ENCODE measurements at places on chromosomes 16 and 17.

DNA sequence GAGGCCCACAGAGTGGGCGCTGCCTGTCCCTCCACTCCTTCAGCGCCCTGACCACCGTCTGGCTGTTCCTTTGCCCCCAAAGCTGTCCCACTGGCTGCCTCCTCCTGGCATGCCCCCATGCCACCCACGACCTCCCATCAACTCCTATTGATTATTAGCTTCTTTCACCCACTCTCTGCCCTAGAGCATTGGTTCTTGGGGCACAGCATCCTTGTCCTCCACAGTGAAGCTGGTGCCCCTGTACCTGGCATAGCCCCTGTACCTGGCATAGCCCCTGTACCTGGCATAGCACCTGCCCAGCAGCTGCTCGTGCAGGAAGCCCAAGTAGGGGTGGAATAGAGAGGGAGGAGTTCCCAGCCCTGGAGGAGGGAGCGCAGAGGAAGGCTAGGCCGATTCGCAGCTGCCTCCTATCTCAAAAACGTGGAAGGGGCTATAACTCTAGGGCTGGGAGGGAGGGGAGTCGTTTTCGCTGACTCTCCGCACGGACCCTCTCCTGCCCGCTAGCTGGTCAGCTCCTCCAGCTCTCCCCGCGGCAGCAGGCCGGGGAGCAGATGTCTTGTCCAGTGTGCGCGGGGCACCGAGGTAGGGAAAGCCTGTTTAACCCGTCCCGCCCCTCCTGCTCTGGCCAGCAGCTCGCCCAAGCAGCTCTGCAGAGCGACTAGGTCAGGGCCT, 5.7 kb upstream of the ACTG1 start:
- no peak for DNase-seq

DNA sequence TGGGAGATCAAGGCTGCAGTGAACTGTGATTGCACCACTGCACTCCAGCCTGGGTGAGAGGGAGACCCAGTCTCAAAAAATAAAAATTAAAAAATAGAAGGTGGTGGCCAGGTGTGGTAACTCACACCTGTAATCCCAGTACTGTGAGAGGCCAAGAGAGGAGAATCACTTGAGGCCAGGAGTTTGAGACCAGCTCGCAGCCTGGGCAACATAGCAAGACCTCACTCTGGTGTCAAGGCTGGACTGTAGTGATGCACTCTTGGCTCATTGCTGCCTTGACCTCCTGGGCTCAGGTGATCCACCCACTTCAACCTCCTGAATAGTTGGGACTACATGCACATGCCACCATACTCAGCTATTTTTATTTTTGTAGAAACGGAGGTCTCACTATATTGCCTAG, 13.3 kb downstream of the RFFL start:
- DNase-seq = no peak

- no peak for DNase-seq
Observed at GRCh38 chr16:27379919-27380318, 22.1 kb upstream of the IL21R start.

- no peak for DNase-seq
Observed at GRCh38 chr17:67203818-67204217, 41.2 kb downstream of the HELZ start.

- no peak for DNase-seq
Observed at GRCh38 chr17:29368926-29369325, 21.2 kb upstream of the TAOK1 start.

- DNase-seq = no peak
Observed at GRCh38 chr16:24541233-24541933, 2.0 kb downstream of the RBBP6 start.

- peak; percentile 47 for DNase-seq
Observed at GRCh38 chr17:40341808-40342503, 22.6 kb downstream of the GJD3 start.

DNA sequence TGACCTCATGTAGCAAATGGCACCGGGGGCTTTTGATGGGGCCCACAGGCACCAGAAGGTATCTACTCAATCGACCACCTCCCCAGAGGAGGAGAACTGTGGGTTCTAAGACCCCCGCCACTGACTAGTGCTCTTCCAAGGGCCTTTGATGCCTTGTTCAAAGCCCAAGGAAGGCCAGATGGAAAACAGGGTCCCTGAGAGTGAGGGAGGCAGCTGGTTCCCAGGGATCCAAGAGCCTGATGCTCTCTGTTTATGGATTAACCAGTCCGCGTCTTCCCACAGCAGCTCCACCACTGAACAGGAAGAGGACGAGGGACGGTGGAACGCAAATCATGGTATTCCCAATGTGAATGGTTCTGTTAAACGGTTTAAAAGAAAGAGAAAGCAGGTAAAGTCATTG, 7.6 kb downstream of the PHB1 start:
- DNase-seq = no peak

DNA sequence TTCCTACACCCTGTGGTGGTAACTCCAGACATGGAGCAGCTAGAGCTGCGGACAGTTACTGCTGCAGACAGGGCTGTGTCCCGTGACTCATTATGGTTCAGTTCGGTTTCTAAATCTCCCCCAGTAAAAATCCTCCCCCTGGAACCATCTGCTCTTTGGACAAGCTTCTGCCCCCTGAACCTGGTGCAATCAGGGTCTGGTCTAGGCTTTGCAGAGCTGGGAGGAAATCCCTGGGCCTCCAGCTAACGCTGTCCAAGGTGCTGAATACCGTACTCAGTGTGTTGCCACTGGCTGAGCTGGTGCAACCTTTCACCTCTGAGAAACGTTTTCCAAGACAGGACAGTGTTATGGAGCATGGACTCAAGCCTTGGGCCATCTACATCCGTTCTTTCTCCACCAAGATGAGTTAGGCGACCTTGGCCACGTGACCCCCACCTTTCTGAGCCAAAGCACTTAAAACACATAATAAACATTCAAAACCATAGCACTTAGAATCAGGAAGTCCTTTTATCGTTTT, 142.0 kb downstream of the CPPED1 start:
- DNase-seq = no peak

DNA sequence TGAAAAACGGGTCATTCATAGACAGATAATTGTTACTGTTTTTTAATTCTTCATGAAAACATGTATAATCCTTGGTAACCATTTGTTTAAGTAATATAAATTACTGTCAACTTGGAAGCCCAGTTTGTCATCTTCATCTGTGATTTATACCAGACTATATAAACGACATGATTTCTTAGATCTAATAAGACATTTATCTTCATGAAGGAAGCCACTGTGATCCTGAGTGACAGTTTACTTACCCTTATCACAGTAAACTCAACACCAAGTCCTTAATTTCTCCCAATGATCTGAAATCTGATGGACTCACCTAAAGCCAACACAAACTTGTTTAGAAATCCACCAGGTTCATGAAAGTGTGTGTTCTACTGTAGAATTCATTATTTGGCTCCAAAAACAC, 91.3 kb downstream of the SKAP1 start:
- no peak for DNase-seq

DNA sequence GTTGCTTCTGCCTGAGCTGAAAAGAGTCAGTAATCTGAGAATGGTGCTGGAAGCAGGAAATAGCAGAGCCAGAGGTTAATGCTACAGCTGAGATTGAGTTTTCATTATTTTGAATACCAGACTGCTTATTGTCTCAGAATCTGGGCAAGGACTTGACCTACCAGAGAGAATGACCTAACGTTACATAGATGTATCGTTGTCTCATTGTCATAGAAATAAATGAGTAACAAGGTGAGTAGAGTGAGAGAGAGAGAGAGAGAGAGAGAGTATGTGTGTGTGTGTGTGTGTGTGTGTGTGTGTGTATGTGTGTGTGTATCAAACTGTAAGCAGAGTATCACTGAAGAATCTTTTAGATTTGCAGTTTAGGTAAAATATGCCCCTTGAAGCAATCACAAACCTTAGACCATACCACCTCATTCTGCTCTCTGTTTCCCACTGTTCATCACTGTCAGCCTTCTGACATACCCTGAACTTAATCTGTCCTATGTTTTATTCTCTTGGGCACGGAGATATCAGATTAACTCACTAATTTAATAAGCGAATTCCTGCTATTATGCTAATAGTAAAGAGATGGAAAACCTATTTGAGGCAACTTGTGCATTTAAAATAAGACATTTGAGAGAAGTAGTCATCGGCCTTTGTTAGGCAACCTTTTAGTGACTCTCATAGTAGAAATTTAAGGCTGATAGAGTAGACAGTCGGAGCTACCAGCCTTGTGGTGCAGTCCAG, 87.8 kb downstream of the CYB561 start:
- DNase-seq = peak; percentile 97

GRCh38 chr16:85390511-85391174, 222.5 kb upstream of the GSE1 start:
- DNase-seq = peak; percentile 92

DNA sequence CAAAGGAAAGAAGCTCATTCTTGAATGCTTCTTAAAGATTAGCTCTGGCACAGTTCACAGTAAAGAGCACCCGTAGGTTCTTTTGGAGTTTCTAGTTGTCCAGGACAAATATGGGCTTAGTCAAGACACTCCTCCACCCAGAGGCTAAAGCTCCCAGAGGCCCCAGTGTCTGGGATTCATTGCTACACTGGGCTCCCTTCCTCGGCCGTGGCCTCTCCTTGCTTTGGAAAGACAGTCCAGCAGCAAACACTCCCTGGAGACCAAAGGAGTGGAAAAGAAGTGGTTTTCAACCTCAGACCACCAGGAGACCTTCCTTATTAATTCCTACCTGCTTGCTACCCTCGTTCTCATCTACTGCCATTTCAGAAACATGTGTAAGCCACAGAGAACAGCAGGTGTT, 17.1 kb downstream of the PHB1 start:
- DNase-seq = no peak

GRCh38 chr17:50200457-50201275, 765 bp downstream of the COL1A1 start:
- peak; percentile 88 for DNase-seq

GRCh38 chr17:36059406-36059805, 4.7 kb upstream of the CCL18 start:
- no peak for DNase-seq

- DNase-seq = no peak
Observed at GRCh38 chr17:66667491-66668030, 167.4 kb upstream of the CACNG5 start.

DNA sequence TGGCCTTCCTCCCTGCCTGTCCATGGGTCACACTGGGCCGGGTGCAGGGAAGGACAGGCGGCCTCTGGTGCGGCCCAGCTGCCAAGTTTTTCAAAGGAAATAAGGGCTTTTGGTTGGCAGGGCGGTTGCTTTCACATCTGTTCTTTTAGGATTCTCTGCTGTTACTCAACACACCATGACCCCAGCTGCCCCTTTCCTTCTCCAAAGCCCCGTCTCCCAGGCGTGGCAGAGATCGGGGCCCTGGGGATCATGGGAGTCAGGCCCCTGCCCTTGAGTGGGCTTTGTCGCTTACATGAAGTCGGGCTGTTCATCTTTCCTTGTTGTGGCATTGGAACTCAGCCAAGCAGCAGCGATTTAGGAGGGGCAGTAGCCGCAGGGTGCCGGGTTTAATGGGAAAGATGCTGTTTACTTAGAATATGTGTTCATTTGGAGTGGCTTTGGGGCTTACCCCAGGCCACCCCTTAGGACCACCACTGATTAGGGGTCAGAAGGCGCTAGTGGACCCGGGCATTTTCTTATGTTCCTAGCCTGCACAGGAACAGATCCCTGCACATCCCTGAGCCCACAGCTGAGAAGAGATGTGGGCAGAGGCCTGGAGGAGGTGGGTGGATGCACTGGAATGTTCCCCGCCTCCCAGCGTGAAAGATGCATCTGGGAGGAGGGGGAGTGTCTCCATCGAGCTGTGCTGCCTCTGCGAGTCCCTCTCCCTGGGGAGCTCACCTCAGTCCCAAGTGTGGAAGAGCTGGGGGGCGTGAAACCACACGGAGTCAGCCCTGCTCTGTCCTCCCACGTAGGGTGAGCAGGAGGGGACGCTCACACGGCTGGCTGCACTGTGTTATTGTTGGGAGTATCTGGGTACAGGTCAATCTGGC, 6.8 kb upstream of the ADCY7 start:
- DNase-seq = no peak

DNA sequence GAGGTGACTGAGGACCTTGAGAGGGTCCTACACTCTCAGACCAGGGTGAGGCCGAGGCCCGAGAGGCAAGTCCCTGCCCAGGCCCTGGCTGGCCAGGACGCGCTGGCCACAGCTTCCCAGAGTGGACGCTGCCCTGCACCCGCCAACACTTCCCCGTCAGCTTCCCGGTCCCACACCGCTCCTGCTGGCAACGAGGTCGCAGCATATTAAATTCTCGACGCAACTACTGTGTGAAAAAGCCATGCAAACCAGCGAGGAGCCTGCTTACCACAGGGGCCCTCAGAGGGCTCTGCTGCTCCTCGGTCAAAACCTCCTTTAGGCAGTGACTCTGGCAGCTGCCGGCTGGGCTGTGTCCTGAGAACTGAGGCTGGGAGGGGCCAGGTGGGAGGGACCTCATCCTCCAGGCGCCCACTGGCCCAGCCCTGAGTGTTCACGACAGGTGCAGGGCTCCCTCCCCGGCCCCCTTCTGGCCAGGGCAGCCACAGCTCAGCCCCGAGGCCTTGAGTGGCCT, 2.1 kb upstream of the TEX19 start:
- DNase-seq = no peak

GRCh38 chr17:82528484-82529265, 9.1 kb downstream of the FOXK2 start:
- DNase-seq = peak; percentile 53

- DNase-seq = no peak
Observed at GRCh38 chr17:4573669-4574068, 10.7 kb upstream of the SMTNL2 start.

GRCh38 chr17:80036715-80037477, 454 bp downstream of the CCDC40 start:
- DNase-seq = peak; percentile 5

DNA sequence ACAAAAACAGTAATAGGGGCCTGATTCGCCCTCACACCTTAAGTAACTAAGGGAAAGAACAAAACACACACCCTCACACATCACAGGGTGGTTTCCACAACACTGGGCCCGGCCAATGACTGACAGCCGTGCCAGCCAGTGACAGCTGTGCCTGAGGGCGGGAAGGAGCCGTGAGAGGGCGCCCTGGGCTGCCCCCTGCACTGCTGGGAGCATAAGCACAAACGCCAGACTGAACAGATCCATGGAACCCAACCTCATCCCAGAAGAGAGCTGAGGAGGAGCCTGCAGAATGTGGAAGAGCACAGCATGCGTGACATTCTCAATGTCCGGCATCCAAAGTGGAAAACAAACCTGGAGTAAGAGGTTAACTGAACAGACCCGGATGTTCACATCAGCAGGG, 16.0 kb downstream of the CSNK1D start:
- DNase-seq = no peak

GRCh38 chr17:37774504-37774903, 29.6 kb upstream of the HNF1B start:
- DNase-seq = no peak

- no peak for DNase-seq
Observed at GRCh38 chr17:42028791-42029127, 8.9 kb downstream of the NKIRAS2 start.

GRCh38 chr16:89705006-89705405, 3.5 kb upstream of the SPATA2L start:
- no peak for DNase-seq
